ENCODE measurements at places on chromosomes 3 and 15.

GRCh38 chr15:71874245-71874644 is 63.9 kb downstream of the NR2E3 start:
- H3K4me1 ChIP-seq = no peaks in the 10 kb centered on the region
- H3K27ac ChIP-seq = no peak overlapping the region
- no peaks in the 10 kb centered on the region for H3K27me3 ChIP-seq
- no peak overlapping the region for H3K4me3 ChIP-seq

- no peaks in the 10 kb centered on the region for H3K27me3 ChIP-seq
- no peak overlapping the region for H3K27ac ChIP-seq
- no peaks in the 10 kb centered on the region for H3K4me1 ChIP-seq
- H3K4me3 ChIP-seq = no peak overlapping the region
- DNase-seq = no peak
- H3K36me3 ChIP-seq = no peaks in the 10 kb centered on the region
Measured at GRCh38 chr3:107630779-107631178, 108.0 kb downstream of the BBX start.

DNA sequence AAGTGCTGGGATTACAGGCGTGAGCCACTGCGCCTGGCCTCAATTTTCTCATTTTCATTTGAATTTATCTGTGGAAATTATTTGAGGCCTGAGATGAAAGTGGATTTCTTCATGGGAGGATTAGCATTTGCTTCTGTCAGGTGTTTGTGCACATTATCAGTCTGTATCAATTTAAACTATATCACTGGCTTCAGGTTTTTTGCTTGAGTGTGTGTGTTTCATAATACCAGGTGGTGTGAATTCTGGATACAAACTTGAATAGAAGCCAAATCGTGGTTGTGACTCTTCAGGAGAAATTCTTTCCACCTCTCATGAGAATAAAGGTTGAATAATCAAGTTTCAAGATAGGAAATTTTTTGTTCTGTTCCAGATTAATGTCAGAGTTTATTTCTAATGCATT is 56.4 kb downstream of the CGGBP1 start:
- H3K36me3 ChIP-seq = no peaks in the 10 kb centered on the region
- no peak overlapping the region for H3K4me3 ChIP-seq
- H3K27ac ChIP-seq = no peak overlapping the region
- no peaks in the 10 kb centered on the region for H3K27me3 ChIP-seq
- H3K4me1 ChIP-seq = no peaks in the 10 kb centered on the region

GRCh38 chr3:177811112-177811511 is 613.8 kb upstream of the TBL1XR1 start:
- no peak overlapping the region for H3K27ac ChIP-seq
- H3K36me3 ChIP-seq = no peaks in the 10 kb centered on the region
- no peak overlapping the region for H3K4me3 ChIP-seq

DNA sequence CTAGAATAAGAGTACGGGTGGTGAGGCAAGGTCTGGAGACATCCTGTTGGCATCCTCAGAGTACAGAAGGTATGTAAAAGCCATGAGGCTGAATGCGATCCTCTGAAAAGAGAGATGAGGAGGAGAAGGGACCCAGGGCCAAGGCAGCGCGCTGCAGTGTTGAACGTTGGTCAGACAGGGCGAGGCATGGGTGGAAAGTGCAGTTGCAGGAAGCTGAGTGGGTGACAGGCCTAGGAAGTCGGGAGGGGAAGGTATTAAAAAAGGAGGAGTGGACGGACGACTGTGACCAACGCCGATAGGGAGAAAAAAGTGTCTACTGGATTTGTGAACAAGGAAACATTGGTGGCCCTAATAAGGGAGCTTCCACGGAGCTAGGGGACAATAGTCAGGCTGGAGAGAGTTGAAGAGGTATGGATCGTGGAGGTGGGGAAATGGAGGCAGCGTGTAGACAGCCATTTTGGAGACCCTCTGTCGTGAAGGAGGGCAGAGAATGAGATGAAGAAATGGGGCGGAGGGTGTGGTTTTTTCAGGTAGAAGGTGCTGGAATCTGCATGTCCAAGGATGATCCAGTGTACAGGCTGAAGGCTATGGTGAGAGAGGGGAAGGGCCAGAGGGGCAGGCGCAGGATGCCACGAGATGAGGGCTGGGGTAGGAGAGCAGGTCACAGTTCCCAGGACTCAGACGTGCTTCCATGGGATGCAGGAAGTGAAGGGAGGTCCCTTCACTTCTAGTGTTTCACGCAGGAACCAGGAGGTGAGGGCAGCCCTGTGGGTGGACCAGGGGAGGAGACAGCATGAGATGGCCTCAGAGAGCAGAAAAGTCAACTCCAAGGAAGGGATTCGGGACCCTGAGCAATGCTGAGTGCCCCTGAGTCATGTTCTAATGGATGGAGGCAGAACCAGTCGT is 115.9 kb downstream of the ASB7 start:
- no peaks in the 10 kb centered on the region for H3K4me1 ChIP-seq
- no peak overlapping the region for H3K27ac ChIP-seq
- H3K4me3 ChIP-seq = no peak overlapping the region
- no peak for DNase-seq
- H3K36me3 ChIP-seq = no peaks in the 10 kb centered on the region

DNA sequence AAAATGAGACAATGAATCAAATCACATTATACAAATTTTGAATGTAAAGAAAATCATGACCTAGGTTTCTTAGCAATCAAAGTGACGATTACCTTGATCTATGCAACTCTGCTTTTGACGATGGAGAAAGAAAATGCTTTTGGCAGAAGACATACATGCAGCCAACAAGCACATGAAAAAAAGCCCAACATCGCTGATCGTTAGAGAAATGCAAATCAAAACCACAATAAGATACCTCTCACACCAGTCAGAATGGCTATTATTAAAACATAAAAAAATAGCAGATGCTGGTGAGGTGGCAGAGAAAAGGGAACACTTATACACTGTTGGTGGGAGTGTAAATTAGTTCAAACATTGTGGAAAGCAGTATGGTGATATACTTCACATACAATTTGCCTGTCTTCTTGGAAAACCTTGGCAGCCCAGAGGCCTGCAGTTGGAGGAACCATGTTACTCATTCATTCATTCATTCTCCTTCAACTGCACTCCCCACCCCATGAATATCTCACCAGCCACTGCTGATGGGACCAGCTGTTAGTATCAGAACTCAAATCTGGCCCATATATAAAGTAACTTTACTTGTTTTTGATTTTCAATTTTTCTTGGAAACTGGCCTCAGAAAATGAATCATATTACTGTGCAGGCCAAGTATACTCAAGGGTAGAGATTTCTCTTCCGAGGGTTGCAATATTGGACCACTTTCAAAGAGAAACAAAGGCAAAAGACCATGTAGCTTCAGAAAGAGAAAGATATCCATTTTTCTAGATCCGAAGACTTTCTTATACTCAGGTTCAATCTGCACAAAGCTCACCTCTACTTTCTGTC is 358.6 kb upstream of the ARHGEF26 start:
- DNase-seq = no peak
- H3K4me1 ChIP-seq = no peaks in the 10 kb centered on the region
- no peak overlapping the region for H3K27ac ChIP-seq
- no peak overlapping the region for H3K4me3 ChIP-seq
- no peaks in the 10 kb centered on the region for H3K27me3 ChIP-seq
- H3K36me3 ChIP-seq = no peaks in the 10 kb centered on the region

- H3K4me1 ChIP-seq = peaks cover 20% of the 10 kb centered on the region
- no peaks in the 10 kb centered on the region for H3K27me3 ChIP-seq
- no peak overlapping the region for H3K4me3 ChIP-seq
- no peak overlapping the region for H3K27ac ChIP-seq
- DNase-seq = no peak
- H3K36me3 ChIP-seq = no peaks in the 10 kb centered on the region
Measured at GRCh38 chr15:92803852-92804609, 96.1 kb upstream of the CHD2 start.

DNA sequence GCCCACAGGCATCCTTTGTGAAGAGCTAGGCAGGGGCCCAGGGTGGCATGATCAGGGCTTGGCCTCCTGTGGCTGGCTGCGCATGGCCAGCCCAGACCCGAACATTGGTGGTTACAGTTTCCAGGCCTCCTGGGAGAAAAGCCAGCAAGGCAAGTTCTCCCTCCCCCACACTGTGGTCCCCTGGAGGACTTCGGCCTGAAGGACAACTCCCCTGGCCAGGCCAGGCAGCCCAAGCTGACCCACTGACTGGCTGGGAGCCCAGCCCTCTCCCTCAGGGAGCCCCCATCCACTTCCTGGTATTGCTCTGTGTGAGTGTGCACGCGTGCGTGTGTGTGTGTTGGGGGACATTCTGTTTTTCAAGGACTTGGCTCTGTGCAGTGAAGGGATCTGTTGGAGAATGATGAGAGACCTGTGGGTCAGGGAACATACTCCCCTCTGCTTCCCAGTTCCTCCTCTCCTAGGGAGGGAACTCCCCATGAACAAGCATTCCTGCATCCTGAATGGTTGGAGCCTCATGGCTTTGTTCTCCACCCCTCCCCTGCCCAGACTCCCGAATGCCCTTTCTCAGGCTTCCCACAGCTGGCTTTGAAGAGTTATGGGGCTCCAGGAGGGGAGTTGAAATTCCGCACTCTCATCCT is 29.5 kb downstream of the CORO2B start:
- H3K4me3 ChIP-seq = no peak overlapping the region
- no peaks in the 10 kb centered on the region for H3K27me3 ChIP-seq
- no peaks in the 10 kb centered on the region for H3K4me1 ChIP-seq
- H3K36me3 ChIP-seq = no peaks in the 10 kb centered on the region
- no peak overlapping the region for H3K27ac ChIP-seq

GRCh38 chr15:39931615-39932014 is 2.3 kb upstream of the EIF2AK4 start:
- peaks cover 20% of the 10 kb centered on the region for H3K4me1 ChIP-seq
- H3K27ac ChIP-seq = no peak overlapping the region
- DNase-seq = no peak
- H3K4me3 ChIP-seq = no peak overlapping the region
- H3K36me3 ChIP-seq = no peaks in the 10 kb centered on the region

- peaks cover 10% of the 10 kb centered on the region for H3K36me3 ChIP-seq
- H3K27me3 ChIP-seq = no peaks in the 10 kb centered on the region
- H3K4me1 ChIP-seq = peaks cover 2% of the 10 kb centered on the region
Measured at GRCh38 chr3:150747886-150748683, 14.9 kb downstream of the SIAH2 start.

DNA sequence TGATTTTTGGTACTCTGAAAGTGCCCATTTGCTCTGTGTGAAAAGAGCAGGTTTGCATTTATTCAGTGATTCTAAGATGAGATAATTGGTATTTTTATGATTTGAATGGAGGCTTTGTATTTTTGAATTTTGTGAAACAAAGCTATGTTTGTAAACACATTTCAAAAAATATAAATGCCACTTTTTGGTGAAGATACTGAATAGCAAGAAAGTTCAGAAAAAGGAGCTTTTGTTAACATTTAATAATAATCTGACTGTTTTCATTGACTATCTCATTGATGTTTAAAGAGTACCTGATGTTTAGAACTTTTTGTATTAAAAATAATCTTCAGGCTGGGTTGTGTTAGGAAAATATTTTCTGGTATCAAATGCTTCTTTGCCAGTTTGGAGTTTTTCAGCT is 23.7 kb downstream of the TCF12 start:
- H3K36me3 ChIP-seq = peaks cover 3% of the 10 kb centered on the region
- no peak overlapping the region for H3K27ac ChIP-seq
- H3K27me3 ChIP-seq = no peaks in the 10 kb centered on the region
- H3K4me3 ChIP-seq = no peak overlapping the region
- peaks cover 17% of the 10 kb centered on the region for H3K4me1 ChIP-seq

DNA sequence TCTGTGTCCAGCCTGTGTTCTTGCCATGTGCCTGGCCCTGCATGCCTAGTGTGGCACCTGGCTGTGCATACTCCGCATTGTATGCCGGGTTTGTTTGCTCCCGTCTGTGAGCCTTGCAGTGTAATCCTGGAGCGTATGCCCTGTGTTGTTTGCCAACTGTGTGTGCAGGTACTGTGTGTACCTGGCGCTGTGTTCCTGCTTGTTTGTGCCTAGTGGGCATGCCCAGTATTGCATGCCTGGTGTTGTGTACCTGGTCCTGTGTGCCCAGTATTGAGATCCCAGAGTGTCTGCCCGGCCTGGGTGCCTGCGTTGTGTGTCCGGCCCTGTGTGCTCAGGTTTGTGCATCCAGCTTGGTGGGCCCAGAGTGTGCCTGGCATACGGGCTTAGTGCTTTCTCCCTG is 54.5 kb upstream of the CHRNA7 start:
- DNase-seq = no peak
- H3K36me3 ChIP-seq = no peaks in the 10 kb centered on the region
- H3K27me3 ChIP-seq = no peaks in the 10 kb centered on the region
- no peak overlapping the region for H3K27ac ChIP-seq
- H3K4me3 ChIP-seq = no peak overlapping the region

- no peak for DNase-seq
- no peaks in the 10 kb centered on the region for H3K27me3 ChIP-seq
- no peaks in the 10 kb centered on the region for H3K36me3 ChIP-seq
- H3K4me3 ChIP-seq = no peak overlapping the region
- peaks cover 15% of the 10 kb centered on the region for H3K4me1 ChIP-seq
- H3K27ac ChIP-seq = no peak overlapping the region
Measured at GRCh38 chr3:138812806-138813205, 21.9 kb downstream of the PIK3CB start.

All from T-cell (primary cell).